ENCODE measurements at places on chromosomes 12 and 14.

DNA sequence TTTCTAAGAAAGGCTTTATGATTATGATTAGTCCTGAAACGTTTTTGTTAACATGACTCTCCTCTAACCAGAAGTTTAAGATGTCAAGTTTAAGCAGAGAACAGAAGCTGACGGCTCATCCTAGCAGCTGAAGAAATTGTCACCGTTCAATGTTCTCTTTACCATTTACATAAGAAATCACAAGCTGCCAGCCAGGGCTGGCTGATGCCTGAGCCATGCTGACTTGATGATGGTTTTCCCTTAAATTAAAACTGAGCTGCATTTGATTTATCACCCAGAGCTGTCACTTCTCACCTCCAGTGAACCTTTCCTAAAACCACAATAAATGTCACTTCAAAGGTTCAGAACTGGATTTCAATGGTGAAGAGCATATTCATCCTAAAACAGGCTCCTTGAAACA is 153.6 kb downstream of the KTN1 start:
- no peak for DNase-seq

DNA sequence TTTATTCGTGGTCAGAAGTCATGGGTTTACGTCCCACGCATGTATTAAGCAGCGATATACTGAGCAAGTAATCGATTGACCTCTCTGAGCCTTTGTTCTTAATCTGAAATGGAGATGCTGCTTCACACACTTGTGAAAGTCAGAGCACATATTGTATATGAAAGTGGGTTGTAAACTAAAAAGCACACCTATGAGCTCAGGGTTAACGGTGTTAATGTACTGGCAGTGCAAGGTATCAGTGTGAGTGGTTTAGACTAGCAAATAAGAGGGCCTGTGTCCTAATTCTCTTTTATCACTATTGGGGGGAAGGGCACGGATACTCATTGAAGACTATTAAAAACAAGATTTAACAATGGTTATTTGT is 676 bp downstream of the MRPL42 start:
- no peak for DNase-seq

GRCh38 chr12:6208130-6208529 is 7.9 kb downstream of the CD9 start:
- DNase-seq, result no peak

DNA sequence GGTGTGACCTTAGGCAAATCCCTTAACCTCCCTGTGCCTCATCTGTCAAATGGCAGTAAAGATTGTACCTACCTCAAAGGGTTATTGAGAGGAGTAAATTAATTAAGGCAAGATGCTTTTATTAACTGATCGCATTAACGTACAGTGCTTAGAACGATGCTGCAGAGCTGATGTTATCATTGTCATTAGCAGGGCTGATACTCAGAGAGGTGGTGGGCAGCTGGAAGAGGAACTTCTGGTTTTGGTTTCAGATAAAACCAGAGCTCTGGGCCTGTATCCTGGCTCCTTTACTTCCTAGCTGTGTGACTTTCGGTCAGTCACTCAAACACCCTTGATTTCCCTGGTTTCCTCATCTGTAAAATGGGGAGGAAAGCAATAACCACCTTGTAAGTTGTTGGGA is 55.1 kb downstream of the CALM1 start:
- DNase-seq, result no peak

- DNase-seq, result peak; percentile 69
Measured at GRCh38 chr14:103688906-103689902, 26.0 kb downstream of the XRCC3 start.

DNA sequence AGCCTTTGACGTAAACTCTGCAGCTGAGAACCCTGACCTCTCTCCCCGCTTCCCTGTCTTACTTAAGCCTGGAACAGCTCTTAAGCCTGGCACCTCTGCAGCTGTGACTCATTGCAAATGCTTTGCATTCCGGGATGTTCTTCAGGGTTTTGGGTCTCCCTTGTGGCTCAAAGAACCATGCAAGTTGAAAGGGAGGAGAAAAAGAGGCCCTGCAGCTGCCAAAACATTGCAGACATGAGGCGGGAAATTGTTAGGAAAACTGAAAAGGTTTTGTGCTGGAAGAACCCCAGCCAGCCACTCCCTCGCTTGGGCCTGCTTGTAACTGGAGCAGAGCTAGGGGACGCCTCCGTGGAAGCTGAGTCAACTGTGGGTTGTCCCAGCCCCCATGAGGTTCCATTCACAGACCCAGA is 60.2 kb upstream of the FERMT2 start:
- DNase-seq, result peak; percentile 98

GRCh38 chr12:6950811-6951540 is at the start of gene PTPN6:
Gene PTPN6 (plus strand): TSS chr12:6951356. CDS start chr12:6951513, 157 bp downstream.
- no peak for DNase-seq

DNA sequence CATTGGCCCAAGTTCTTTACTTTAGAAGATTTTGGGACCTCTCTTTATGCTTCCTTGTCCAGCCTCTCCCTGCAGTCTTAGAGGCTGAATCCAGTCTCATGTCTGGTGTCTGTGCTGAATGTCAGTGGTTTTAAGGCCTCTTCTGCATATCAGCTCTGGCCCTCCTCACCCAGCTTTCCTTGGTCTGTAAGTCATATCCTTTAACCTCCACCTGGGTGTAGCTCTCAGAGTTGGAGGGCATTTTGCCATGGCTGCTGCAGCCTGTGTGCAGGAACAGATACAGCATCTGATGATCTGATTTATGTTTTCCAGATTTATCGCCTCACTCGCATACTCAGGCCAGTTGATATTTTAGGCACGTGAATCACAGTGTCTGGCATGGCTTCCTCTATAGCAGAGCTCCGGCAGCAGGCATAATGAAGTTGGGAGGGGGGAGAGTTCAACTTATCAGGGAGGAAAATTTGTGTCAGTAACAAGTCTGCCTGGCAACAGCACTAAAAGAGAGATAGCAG is 335.0 kb downstream of the PCNX1 start:
- DNase-seq, result peak; percentile 63

- peak; percentile 58 for DNase-seq
Measured at GRCh38 chr14:98957211-98958047, 314.6 kb downstream of the BCL11B start.

- DNase-seq, result no peak
Measured at GRCh38 chr14:61099216-61099835, 118.3 kb downstream of the SLC38A6 start.

DNA sequence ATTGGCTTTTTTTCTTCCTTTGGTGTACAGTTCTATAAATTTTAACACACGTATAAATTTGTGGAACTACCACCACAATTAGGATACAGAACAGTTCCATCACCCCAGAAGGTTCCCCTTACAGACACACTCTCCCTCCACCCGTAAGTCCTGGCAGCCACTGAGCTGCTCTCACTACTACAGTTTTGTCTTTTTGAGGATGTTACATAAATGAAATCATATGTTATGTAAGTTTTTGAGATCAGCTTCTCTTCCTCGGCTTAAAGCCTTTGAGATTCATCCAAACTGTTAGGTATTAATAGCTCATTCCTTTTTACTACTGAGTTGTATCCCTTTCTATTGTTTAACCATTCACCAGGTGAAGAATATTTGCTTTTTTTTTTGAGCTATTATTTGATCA is 74.3 kb upstream of the SLC24A4 start:
- DNase-seq, result no peak

GRCh38 chr12:88310069-88310468 is 168.0 kb downstream of the TMTC3 start:
- peak; percentile 86 for DNase-seq

DNA sequence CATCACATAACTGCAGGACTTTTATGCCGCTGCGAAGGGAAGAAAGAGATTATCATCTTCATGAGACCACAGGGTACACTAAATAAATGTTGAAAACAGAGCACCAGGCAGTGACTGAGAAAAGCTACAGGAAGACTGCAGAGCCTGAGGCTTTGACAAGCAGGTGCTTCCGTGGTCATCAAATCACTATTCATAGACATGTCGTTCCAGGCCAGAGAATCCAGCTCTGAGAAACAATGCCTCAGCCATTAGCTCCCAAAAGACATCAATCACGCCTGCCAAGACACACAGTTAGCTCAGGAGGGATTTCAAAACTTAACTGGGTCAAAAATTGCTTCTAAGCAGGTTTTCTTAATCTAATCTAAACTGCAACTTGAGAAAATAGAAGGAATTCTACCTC is 47.2 kb upstream of the GARIN6 start:
- DNase-seq, result no peak

DNA sequence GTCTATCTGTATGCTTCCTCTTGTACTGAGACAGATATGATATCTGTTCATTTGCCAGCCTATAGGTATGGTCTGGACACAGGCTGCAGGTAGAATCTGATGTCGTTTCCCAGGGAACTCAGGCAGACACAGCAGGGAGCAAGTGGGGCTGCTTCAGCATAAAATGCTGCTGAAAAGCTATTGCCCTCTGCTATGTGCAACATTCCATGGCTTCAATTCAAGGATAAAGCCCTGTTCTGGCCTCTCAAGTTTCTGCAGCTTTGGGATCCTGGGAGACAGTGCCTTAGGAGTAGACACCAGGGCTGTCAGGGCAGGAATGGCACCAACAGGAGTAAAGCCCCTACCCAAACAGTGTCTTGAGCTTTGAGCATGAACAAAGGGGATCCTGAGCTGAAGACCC is 173.5 kb downstream of the SLC41A2 start:
- DNase-seq, result no peak

DNA sequence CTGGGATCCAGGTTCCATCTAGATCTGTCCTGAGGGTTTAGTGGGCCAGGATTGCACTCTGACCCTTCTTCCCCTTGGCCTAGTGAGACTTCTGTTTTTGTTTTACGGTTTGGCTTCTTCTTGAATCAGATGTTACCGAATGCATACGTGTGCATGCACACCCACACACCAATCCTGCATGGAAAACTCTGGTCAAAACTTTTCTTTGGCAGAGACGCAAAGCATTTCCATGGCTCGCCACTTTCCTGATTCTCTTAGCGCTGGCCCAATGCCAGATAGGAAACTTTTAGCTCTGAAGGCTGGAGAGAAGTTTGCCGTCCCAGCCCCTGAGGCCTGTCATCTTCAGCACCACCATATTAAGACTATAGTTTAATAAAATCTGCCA is 67.4 kb upstream of the ACTN1 start:
- peak; percentile 50 for DNase-seq

- no peak for DNase-seq
Measured at GRCh38 chr12:113674996-113675395, 203.3 kb upstream of the LHX5 start.

DNA sequence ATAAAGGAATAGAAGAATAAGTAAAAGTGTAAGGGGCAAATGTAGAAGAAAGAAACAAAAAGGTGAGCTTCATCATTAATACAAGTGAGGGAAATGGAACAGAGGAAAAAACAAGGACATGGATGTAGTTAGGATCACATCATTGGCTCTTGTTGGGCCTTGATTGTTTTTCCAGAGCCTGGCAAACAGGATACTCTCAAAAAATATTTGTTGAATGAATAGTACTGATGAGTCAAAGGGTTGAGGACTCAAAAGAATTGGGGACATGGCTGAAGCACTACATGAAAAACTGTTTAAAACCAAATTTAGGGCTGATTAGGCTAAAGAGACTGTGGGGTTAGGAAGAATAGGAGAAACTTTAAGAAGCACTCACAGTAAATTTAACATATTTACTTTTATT is 11.4 kb upstream of the SRP54 start:
- DNase-seq, result peak; percentile 40

- peak; percentile 31 for DNase-seq
Measured at GRCh38 chr12:31702047-31702446, 26.8 kb downstream of the AMN1 start.
